Natural killer cell treated with Interleukin-12 subunit alpha and Interleukin-12 subunit beta and Interleukin-15 and Interleukin-18, amount 100 ng/mL, for 72 hours (primary cell): ENCODE measurements at places on chromosomes 3 and 15. TPM values are rescaled to one million over a fixed set of nuclear protein-coding genes. Genes with fewer than 3 reads are reported as not detected.

GRCh38 chr3:159149131-159149530 is 347.3 kb downstream of the MFSD1 start:
- no peaks in the 10 kb centered on the region for H3K27me3 ChIP-seq
- no peak overlapping the region for H3K4me3 ChIP-seq

DNA sequence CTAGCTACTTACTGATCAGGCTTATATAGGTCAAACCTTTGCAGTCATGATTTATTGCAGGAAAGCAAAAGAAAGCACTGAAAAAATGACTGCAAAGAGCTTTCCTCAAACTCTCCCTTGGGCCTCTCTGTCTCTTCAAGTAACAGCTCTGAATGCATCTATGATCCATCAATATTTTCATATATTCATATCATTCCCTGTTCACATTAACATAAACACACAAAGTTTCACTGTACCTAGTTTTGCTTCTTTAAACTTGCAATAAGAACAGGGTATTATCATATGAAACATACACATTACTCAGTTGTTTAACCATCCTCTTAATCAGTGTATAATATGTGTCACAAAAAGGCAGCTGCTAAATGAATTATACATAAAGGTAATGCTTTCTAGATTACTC is 107.9 kb upstream of the ARL6 start:
- DNase-seq = no peak
- H3K36me3 ChIP-seq = no peaks in the 10 kb centered on the region
- no peaks in the 10 kb centered on the region for H3K4me1 ChIP-seq

- peak overlapping the region; percentile 86 for H3K4me3 ChIP-seq
- peak; percentile 86 for DNase-seq
- no peaks in the 10 kb centered on the region for H3K27me3 ChIP-seq
- peaks cover 4% of the 10 kb centered on the region for H3K36me3 ChIP-seq
- H3K4me1 ChIP-seq = peaks cover 56% of the 10 kb centered on the region
Observed at GRCh38 chr3:179046497-179047353, 24.9 kb downstream of the ZMAT3 start.

DNA sequence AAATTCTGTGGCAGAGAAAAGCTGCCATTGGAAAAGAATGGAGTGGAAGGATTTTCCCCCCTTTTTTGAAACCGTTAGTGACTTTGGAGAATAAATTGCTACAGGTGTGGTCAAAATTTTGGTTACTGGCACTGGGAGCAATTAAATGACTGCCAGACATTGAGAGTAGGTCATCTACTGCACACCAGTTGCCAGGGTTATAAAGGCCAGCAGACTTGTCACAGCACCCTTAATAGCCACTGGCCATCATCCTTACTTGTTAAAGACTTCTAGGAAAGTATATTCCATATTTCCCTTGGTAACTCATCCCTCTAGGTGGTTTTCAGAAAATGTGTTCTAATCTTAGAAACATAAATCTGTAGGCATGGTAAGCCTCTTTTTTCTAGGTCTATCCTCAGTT is 8.0 kb downstream of the PIK3CA start:
- no peak overlapping the region for H3K4me3 ChIP-seq
- peaks cover 17% of the 10 kb centered on the region for H3K4me1 ChIP-seq
- H3K27ac ChIP-seq = no peak overlapping the region
- H3K27me3 ChIP-seq = no peaks in the 10 kb centered on the region

DNA sequence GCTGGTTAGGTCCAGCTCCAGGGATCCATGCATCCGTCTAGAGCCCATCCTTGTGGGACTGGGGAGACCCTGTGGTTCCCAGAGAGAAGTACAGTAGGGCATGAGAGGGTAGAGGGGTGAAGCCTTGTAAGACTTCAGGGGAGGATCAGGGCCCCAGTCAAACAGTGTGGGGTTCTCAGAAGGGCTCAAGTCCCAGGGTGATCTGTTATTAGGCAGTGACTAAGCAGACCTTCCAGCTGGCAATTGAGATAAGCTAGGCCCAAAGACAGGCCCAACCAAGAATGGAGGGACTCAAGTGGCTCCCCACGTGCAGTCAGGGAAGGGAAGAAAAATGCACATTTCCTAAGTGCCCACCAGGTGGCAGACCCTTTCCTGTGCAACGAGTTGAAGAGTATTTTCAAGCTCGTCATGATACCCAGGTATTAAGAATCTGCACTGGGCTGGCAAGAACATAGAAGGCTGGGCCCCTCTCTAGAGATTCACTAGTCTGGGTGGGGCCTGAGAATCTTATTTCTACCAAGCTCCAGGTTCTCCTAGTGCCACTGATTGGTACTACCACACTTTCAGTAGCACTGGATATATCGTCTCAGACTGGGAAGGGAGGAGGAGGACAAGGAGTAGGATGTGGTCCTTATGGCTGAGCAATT is 240.8 kb downstream of the NR1D2 start:
- no peaks in the 10 kb centered on the region for H3K36me3 ChIP-seq
- H3K4me1 ChIP-seq = no peaks in the 10 kb centered on the region
- DNase-seq = no peak
- H3K27me3 ChIP-seq = no peaks in the 10 kb centered on the region
- no peak overlapping the region for H3K4me3 ChIP-seq

DNA sequence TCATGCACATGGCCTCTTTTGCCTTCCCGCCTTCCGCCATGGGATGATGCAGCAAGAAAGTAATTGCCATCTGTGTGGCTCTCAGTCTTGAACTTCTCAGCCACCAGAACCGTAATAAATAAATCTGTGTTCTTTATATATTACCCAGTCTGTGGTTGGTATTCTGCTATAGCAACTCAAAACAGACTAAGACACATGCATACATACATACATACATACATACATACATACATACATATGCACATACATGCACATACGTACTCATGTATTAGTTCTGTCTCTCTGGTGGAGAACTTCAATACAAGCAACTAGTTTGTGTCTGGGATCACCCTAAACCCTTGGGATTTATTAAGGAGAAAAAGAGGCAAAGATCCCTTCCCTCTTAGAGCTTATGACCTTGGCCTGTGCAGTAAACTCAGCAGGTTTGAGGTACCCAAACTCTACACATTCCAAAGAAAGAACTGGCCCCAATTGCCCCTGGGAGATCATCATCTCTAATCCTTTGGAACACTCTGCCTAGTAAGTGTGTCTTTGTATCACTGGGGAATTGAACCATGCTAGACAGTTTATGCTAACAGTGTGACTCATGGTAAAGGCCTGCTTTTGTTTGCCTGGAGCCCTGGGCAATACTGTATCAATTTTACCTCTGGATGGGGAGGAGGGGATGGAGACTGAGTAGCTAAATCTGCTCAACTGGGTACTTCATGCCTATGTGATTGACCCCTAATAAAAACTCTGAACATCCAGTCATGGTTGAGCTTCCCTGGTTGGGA is 115.6 kb upstream of the LMCD1 start:
- H3K36me3 ChIP-seq = no peaks in the 10 kb centered on the region
- no peaks in the 10 kb centered on the region for H3K4me1 ChIP-seq
- no peak overlapping the region for H3K4me3 ChIP-seq

- peaks cover 17% of the 10 kb centered on the region for H3K4me1 ChIP-seq
- no peak overlapping the region for H3K4me3 ChIP-seq
- no peaks in the 10 kb centered on the region for H3K27me3 ChIP-seq
- H3K27ac ChIP-seq = peak overlapping the region; percentile 70
Observed at GRCh38 chr15:58447271-58448010, 15.7 kb downstream of the LIPC start.

DNA sequence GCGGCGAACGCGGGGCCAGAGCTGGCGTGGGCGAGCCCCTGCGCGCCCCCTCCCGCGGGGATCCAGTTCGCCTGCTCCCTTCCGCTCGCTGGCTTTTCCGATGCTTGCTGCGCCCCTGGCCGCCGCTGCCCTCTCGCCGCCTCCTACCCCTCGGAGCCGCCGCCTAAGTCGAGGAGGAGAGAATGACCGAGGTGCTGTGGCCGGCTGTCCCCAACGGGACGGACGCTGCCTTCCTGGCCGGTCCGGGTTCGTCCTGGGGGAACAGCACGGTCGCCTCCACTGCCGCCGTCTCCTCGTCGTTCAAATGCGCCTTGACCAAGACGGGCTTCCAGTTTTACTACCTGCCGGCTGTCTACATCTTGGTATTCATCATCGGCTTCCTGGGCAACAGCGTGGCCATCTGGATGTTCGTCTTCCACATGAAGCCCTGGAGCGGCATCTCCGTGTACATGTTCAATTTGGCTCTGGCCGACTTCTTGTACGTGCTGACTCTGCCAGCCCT is 721 bp downstream of the P2RY1 start:
- H3K27ac ChIP-seq = no peak overlapping the region
- no peak for DNase-seq
- H3K36me3 ChIP-seq = peaks cover 5% of the 10 kb centered on the region
- H3K4me3 ChIP-seq = peak overlapping the region; percentile 80
- H3K4me1 ChIP-seq = peaks cover 7% of the 10 kb centered on the region

GRCh38 chr15:89910891-89911626 is 1.7 kb downstream of the ARPIN start:
- no peak for DNase-seq
- H3K36me3 ChIP-seq = no peaks in the 10 kb centered on the region
- no peak overlapping the region for H3K4me3 ChIP-seq
- H3K4me1 ChIP-seq = no peaks in the 10 kb centered on the region

- no peaks in the 10 kb centered on the region for H3K27me3 ChIP-seq
- no peak overlapping the region for H3K4me3 ChIP-seq
- H3K36me3 ChIP-seq = no peaks in the 10 kb centered on the region
- H3K27ac ChIP-seq = no peak overlapping the region
Observed at GRCh38 chr3:155131104-155131503, 51.0 kb downstream of the MME start.

DNA sequence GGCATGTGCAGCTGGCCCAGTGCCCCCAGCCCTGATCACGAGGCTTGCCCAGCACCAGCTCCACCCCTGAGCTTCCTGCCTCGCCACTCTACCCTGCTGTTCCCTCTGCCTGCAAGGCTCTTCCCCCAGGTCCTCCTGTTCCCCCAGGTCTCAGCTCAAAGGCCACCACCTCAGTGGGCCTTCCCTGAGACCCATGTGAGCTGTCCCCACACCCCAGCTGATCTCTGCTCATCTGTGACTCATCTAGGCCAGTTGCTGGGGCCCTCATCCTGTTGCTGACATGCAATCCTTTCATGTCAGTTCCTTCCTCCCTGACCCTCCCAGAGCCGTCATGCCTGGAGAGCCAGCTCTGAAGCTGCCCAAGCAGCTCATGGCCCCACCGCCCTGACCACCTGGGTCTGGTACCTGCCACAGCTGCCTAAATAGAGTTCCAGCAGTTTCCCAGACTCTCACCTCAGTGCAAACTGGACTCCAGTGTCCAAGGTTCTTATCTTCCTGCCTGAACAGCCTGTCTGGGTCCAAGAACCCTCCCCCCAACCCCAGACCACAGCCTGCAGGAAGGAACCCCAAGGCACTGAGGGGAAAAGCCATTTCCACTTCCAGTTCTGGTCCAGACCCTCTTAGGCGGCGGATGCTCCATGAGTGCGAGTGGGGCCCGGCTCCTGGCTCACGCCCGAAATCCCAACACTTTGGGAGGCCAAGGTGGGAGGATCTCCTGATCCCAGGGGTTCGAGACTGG is 116.6 kb upstream of the IQSEC1 start:
- peaks cover 6% of the 10 kb centered on the region for H3K36me3 ChIP-seq
- H3K27me3 ChIP-seq = peaks cover 1% of the 10 kb centered on the region

DNA sequence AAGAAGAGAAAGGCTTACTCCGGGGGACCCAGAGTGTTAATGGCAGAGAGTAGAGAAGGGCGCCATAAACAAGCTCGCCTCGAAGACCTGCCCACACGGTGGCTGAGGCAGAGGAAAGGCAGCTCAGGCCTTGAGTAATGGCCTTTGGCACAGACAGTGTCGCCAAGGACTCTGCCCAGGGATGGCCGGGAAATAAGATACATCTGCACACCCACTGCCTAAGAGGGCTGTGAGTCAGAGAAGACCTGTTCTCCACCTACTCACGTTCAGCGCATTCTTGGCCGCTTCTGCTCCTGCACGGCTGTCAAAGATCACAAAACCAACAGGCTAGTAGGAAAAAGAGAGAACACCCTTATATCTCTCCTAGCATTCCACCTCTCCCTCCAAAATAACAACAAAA is 26.2 kb downstream of the RBPMS2 start:
- H3K4me3 ChIP-seq = no peak overlapping the region
- H3K27ac ChIP-seq = no peak overlapping the region
- DNase-seq = no peak
- no peaks in the 10 kb centered on the region for H3K36me3 ChIP-seq
- H3K4me1 ChIP-seq = no peaks in the 10 kb centered on the region
- peaks cover 6% of the 10 kb centered on the region for H3K27me3 ChIP-seq

DNA sequence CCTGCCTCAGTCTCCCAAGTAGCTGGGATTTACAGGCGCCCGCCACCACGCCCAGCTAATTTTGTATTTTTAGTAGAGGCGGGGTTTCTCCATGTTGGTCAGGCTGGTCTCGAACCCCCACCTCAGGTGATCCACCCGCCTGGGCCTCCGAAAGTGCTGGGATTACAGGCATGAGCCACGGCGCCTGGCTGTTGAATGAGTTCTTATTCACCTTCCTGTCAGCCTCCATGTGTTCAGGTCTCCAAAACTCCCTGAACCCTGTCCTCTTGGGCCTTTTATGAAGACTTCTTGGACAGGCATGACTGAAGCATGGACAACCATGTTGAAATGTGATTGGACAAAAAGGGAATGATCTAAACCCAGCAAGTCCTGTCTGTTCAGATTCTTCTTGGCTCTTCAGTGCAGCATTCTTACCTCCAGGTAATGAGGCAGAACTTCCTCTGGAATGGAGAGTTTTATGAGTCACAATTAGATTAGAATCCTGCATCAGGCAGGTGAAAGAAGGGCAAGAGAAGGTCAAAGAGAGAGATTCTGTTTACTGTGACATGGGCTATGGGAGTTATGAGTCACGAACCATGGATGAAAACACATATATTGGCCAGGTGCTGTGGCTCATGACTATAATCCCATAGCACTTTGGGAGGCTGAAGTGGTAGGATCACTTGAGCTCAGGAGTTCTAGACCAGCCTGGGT is 23.1 kb upstream of the EIF4A2 start:
- no peak for DNase-seq
- no peaks in the 10 kb centered on the region for H3K4me1 ChIP-seq
- H3K36me3 ChIP-seq = peaks cover 4% of the 10 kb centered on the region
- H3K27me3 ChIP-seq = peaks cover 10% of the 10 kb centered on the region
- no peak overlapping the region for H3K4me3 ChIP-seq

DNA sequence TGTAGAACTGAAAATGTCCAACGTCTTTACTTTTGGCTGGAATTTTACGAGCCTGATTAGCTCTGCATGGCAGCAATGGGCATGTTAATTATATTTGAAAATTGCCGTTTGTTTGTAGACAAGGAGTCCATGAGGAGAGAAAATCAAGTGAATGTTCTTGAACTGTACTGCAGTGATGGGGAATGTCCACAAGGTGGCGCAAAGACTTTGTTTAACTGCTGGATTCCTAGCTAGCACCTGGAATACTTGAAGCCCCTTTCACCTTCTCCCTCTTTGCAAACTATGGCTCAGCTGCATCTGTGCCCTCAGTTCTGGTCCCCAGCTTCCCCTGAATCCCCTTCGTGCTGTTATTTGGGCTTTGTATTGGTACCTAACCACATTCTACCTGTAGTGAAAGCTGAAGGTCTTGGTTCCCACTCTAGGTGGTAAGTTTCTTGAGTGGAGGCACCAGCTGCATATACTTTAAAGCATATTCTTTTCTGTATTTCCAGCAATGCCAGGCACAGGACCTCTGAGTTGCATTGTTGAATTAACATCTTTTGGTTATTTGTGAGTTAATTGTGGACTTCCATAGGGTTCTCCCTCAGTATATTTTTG is 25.3 kb downstream of the EXOG start:
- no peak overlapping the region for H3K4me3 ChIP-seq
- DNase-seq = no peak
- H3K36me3 ChIP-seq = peaks cover 22% of the 10 kb centered on the region
- peaks cover 20% of the 10 kb centered on the region for H3K4me1 ChIP-seq
- no peaks in the 10 kb centered on the region for H3K27me3 ChIP-seq

GRCh38 chr3:182028081-182028480 is 316.4 kb downstream of the SOX2 start:
- DNase-seq = no peak
- no peaks in the 10 kb centered on the region for H3K27me3 ChIP-seq
- no peaks in the 10 kb centered on the region for H3K4me1 ChIP-seq
- H3K4me3 ChIP-seq = no peak overlapping the region

SPTSSB gene
- not detected for total RNA-seq

CNTN4 gene
- total RNA-seq = not detected
